NCI-H446 treated with DMSO at 0.1 percent for 48 hours (cell line): ENCODE measurements at places on chromosomes 4 and X.

GRCh38 chr4:184949020-184949419, 69.3 kb upstream of the HELT start:
- no peak for DNase-seq

GRCh38 chr4:119523399-119523798, 105.2 kb downstream of the PDE5A start:
- DNase-seq = no peak

GRCh38 chr4:90960433-90960832, 833.2 kb downstream of the CCSER1 start:
- no peak for DNase-seq

DNA sequence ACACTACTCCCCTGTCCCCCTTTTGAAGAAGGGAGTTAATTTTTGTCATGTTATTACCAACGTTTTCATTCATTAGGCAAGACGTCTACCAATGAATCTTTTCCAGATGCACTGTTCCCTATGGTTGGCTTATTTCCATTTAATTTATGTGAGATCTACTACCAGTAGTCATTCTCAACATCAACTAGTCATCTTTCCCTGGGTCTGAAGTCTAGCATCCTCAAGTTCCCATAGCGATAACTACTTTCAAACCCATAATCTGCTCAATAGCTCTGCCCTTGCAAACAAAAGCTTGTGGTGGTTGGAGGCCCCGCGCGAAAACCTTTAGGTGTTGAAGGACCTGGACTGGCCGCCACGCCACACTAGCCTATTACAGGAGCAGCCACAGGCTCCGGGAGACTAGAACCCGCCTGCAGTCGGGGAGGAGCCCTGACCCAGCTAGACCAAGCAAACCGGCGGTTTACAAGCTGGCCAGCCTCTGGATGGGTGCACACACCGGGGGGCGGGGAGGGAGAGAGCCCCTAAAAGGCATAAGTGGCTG, 746 bp downstream of the PPAT start:
- peak; percentile 27 for DNase-seq

DNA sequence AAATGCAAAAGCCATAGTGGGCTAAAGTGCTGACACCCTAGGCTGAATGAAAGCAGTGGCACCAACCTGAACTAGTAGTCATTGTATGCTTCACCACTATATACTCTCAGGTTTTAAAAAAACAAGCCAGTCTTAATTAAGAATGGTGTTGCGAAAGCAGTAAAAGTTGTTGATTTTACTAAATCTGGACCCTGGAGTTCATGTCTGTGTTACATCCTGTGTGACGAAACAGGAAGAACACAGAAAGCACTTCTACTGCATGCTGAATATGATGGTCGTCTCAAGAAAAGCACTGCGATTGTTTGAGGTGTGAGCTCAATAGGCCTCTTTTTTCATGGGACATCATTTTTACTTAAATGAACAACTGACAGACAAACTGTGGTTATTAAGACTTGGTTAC, 24.2 kb upstream of the GDPD2 start:
- no peak for DNase-seq

DNA sequence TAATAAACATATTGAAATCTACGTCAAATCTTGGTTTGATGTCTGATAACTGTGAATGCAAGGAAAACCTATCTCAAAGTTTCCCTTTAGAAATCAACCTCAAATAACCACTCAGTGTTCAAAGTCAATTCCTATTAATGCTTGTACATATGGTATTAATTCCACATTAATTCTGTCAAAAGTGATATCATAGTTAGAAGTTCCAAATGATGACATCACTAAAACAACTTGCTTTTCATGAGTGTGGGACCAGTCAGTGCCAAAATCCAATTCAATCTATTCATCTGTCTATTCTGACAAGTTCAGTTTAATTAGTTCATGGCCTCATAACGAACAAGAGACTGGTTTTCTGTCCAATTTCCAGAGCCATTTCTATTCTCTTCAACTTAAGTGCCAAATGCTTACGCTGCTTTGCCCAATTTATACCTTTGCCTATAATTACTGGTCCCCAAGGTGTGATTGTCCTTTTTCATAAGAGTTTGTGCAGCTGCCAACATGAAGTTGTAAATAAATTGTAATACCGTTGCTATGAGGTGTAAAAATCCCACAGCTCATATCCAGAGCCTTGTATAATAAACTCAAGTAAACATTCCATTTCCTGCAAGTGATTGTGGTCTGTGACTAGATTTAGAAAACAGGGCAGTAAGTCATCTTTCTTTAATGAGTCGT, 476.2 kb downstream of the RAB28 start:
- peak; percentile 64 for DNase-seq

DNA sequence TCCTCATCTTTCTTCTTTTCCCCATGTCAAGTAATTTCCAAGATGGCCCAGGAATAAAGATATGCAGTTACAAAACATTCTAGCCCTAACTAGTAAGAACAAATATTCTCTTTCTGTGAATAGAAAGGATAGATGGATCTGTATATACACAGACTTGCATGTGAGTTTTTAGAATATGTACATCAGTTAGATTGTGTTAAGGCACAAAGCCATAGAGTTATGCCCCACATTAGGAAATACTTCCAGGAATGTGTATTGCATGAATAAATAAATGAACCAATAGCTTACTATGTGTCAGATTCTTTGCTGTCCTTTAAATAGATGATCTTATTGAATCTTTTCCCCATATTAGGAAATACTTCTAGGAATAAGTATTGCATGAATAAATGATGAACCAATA, 46.0 kb upstream of the TMPRSS11E start:
- no peak for DNase-seq

DNA sequence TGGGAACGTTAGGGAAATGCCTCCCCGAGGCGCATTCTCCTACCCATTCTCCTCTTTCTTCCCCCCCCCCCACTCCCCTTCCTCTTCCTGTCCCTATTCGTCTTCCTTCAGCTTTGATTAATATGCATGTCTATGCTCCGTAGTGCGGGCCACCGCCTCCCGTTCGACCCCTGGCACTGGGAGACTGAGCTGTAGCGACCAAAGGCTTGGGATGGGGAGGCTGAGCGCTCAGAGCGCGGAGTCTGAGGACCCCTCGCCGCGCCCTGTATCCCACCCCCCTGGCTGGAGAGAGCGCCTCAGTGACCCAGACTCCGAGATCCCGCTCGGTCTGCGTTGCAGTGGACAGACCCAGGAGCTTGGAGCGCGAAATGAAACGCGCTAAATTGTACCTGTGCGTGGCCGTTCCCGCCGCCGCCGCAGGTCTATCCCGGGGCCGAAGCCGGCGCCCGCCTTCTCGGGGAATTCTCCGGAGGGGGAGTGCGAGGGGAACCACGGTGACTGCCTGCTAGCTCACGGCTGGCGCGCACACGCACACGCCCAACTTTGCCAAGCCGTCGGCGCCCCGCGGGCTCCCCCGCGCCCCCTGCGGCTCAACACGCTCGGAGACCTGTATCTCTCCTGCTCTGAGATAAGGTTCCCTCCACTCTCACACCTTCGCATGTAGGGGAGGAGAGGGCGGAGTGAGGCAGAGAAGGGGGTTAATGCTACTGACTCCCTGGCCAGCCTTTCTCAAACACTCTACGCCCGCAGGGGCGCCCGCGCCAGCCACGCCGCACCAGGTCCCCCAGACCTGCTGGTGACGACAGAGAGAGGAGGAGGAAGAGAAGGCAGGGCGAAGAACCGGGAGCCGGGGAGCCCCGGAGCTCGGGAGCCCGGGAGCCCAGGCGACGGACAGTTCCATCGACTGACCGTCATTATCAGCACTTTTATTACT, 1.5 kb upstream of the PTCHD1 start:
- no peak for DNase-seq

GRCh38 chr4:93743022-93743421, 85.5 kb upstream of the ATOH1 start:
- DNase-seq = no peak

DNA sequence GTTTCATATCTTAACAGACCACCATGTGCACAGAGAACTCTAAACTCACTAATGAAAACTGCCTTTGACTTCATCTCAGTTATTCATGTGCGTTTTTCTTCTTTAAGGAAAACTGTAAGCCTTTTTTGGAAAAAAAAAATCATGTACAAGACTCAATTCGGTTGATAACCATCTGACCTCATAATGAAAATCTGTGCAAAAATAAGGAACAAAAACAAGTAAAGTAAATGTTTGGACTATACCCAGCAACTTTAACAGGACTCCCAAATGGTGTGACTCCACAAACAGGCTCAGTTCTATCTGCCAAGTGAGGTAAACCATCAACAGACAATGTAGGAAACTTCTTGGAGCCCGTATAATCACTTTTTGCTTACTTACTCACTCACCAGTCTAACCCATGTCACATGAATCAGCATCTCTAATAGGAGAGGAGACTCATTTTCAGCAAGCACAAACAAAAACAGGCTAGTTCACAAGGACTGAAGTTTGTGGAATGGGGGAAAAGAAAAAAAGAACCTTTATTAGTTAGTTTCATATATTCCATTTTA, 9.3 kb downstream of the APOO start:
- DNase-seq = no peak

- no peak for DNase-seq
Observed at GRCh38 chr4:5192271-5192670, 141.0 kb downstream of the STK32B start.

DNA sequence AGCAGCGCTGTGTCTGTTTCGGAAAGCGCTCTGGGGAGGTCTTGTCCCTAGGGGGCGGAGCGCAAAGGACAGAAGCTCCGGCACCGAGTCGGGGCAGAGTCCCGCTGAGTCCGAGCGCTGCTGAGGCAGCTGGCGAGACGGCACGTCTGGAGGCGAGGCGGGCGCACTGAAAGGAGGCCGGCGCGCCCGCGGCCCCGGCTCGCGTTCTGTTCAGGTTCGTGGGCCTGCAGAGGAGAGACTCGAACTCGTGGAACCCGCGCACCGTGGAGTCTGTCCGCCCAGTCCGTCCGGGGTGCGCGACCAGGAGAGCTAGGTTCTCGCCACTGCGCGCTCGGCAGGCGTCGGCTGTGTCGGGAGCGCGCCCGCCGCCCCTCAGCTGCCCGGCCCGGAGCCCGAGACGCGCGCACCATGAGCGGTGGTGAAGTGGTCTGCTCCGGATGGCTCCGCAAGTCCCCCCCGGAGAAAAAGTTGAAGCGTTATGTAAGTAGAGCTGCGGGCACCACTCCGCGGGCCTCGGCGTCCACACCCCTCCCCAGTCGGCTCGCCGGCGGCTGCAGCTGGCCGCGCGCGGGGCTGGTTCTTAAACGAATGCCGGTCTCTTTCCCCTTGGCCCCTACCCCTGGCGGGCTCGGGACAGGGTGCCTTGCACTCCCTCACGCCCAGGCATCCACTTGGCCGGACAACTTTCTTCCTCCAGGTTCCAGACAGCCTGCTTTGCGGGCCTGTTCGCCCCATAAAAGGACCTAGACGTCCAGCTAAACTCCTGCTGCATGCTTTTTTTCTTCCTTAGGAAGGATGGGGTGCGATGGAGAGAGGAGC, at the start of gene GAB1:
TSS of gene GAB1 (plus strand) at position 96 of the 819 bp plus-strand sequence. CDS start at position 409, 313 bp downstream.
- peak; percentile 42 for DNase-seq

DNA sequence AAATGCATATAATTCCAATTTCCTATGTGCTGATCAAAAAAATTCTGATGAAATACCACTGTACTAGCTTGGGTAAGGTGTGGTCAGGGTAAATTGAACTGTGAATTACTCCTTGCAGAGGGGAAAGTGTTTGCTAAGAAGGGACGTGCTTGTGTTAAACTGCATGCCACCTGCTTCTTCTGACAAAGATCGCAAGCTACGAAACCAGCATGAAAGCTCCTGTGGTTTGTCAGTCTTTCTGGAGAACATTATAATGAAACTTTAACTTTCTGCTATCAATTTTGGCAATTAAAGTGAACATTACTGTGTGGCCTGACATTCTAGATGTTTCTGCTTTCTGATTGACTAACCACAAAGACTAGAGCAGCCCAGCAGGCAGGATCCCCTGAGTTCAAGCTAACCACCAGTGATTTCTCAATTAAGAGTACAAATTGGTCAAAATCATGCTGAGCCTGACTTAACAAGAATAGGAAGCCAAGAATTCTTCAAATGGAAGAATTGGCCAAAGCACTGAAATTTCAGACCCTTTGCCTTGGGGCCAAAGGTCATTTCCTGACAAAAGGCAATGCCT, 239.0 kb downstream of the SLITRK2 start:
- DNase-seq = no peak

DNA sequence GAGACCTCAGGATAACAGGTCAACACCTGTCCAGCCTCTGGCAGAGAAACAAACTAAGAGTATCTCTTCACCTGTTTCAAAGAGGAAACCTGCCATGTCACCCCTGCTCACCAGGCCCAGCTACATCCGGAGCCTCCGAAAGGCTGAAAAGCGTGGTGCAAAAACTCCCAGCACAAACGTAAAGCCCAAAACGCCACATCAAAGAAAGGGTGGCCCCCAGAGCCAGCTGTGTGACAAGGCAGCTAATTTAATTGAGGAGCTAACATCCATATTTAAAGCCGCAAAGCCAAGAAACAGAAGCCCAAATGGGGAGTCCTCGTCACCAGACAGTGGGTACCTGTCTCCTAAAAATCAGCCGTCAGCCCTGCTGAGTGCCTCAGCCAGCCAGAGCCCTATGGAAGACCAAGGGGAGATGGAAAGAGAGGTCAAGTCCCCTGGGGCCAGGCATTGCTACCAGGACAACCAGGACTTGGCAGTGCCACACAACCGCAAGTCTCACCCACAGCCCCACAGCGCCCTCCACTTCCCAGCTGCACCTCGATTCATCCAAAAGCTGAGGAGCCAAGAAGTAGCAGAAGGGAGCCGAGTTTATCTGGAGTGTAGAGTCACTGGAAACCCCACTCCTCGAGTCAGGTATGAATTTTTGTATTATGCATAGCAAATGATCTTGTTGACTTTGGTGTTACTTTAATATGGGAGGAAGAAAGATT, 15.1 kb downstream of the PALLD start:
- DNase-seq = no peak

GRCh38 chrX:13212191-13212651, 107.6 kb downstream of the ATXN3L start:
- DNase-seq = peak; percentile 6

- no peak for DNase-seq
Observed at GRCh38 chrX:13479452-13479813, 90.0 kb upstream of the EGFL6 start.

DNA sequence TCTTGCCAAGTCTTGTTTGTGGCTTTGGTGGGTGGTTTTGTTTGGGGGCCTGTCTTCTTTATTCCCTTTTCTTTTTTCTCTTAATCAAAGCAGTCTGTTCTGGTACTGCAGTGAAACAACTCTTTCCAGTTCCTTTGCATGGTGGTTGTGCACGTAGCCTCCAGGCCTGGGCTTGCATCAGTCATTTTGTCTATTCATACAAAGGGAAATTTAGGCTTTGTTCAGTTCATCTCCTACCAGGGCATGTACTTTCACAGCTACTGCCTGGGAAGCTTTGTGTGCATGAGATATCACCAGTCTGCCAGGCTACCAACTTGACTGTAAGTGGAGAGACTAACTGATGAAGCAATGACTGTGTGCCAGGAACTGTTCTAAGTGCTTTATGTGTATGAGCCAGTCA, 8.5 kb downstream of the TRIM2 start:
- no peak for DNase-seq

GRCh38 chrX:107678957-107679740, 50.8 kb downstream of the PRPS1 start:
- no peak for DNase-seq

DNA sequence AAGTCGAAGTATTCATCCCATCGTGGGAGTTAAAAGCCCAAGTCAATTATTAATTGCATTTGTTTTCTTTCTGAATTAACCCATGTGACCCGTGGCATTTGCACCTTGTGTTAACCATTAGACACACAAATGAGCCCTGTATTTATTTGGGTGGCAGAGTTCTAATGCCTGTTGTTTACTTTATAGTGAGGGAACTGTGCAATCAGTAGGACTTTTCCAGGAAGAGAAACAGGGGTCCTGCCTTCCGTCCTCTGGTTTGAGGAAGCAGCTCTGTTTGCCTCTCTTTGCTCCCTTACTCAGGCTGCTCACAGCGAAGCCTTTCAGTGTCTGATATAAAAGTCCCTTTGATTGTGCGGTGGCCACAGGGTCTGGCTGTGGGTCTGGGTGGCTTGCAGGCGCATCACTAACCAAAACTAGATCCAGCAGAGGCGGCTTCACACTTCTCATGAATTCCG, 263.6 kb downstream of the PTTG2 start:
- no peak for DNase-seq
